Choroid plexus epithelial cell (primary cell): ENCODE measurements at places on chromosomes 1 and 21.

GRCh38 chr1:209503196-209503595 lies 80.3 kb upstream of the CAMK1G start:
- DNase-seq = no peak

- no peak for DNase-seq
These were observed 102.7 kb upstream of the CD55 start for GRCh38 chr1:207218512-207219362.

DNA sequence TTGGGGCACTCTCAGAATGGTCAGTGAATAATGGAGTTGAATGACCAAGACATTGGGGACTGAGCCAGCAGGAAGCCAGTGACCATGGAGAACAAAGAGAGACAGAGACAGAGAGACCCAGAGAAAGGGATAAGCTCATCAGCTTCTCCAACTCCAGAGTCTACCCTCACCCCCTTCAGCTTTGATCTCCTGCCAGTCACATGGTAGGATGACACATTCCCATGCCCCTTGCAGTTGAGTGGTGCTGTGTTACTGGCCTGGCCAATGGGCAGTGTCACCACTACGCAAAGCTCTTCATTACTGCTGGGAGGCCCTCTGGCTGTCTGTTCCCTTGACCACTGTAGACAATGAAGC lies 643.5 kb downstream of the AJAP1 start:
- no peak for DNase-seq

GRCh38 chr1:7659514-7659913 lies 111.6 kb upstream of the VAMP3 start:
- no peak for DNase-seq

DNA sequence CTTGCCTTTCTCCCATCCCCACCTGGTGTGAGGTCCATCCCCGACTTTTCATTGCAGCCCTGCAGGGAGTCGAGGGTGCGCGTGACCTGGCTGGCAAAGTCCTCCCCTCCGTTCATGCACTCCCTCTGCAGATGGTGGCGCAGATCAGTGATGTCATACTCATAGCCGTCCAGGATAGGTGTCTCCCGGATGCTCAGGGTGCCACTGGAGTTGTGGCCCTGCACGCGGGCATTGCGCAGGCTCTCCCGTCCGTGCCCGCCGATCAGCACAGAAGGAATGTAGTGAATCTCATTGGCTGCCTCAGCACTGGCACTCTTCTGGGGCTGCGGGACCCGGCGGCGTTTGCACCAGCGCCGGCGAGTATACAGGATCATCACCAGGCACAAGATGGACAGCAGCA lies 132.1 kb downstream of the ASTN1 start:
- no peak for DNase-seq

GRCh38 chr1:150843474-150843873 lies 32.9 kb downstream of the ARNT start:
- DNase-seq = no peak

GRCh38 chr1:156423422-156424352 lies 54.7 kb downstream of the RHBG start:
- DNase-seq = no peak

DNA sequence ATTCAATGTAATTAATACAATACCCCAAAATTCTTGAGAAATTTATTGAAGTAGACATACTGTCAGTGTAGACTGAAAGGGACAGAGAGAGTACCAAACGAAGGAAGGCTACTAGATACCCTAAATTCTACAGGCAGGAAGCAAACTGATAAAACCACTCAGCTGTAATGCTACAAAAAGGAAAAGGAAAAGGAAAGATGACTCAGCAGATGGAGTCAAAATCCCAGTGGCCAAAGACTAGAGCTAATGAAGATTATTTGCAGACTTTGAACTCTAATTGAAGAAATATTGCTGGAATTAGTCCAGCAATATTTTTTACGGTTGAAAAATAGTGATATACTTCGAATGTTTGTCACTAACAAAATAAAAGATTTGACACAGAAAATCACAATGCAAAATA lies 671.9 kb downstream of the BRINP3 start:
- DNase-seq = no peak

DNA sequence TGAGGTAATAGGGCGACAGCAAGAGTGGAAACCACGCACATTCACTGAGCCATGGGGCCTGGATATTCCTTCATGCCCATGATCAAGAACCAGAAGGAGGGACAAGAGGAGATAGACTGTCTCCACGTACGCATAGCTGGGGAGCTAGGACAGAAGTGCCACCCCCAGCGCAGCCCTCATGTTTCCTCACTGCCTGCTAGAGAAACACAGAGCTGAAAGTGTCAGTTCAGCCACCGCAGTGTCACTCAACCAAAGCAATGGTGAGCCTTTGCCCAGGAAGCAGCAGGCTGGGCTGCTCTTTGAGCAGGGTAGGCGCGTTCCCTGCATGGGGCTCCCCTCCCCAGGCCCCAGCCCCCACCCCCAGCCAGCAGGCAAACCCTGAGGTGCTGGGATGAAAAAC lies 68.5 kb downstream of the STUM start:
- DNase-seq = no peak

DNA sequence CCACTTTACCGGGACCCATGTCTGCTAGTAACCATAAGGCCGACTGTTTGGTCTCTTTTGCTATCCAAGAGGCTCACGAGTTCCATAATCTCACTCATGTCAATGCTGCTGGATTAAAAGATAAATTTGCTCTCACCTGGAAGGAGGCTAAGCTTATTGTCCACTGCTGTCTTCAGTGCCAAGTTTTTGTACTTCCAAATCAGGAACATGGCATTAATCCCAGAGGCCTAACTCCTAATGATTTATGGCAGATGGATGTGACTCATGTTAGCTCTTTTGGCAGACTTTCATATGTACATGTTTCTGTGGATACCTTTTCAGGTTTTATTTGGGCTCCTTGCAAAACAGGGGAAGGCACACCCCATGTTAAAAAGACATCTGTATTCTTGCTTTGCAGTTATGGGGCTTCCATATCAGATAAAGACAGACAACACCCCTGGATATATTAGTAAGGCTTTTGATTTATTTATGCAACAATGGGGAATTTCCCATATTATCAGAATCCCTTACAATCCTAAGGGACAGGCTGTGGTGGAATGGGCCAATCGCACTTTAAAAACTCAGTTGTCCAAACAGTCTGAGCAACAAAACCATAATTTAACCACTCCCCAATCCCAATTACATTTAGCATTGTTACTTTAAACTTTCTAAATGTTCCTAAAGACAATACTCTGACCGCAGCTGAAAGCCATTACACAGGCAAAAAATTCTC lies 162.7 kb downstream of the IER5 start:
- DNase-seq = peak; percentile 11

GRCh38 chr1:24759492-24759891 lies 14.2 kb downstream of the CLIC4 start:
- DNase-seq = peak; percentile 43

GRCh38 chr21:16310176-16310575 lies 580.4 kb downstream of the USP25 start:
- peak; percentile 77 for DNase-seq

GRCh38 chr21:34511181-34511580 lies 829 bp downstream of the KCNE1 start:
- DNase-seq = no peak

- DNase-seq = no peak
These were observed 15.2 kb downstream of the LY9 start for GRCh38 chr1:160811147-160811546.

GRCh38 chr1:158177700-158178450 lies 2.8 kb upstream of the CD1D start:
- DNase-seq = peak; percentile 70

DNA sequence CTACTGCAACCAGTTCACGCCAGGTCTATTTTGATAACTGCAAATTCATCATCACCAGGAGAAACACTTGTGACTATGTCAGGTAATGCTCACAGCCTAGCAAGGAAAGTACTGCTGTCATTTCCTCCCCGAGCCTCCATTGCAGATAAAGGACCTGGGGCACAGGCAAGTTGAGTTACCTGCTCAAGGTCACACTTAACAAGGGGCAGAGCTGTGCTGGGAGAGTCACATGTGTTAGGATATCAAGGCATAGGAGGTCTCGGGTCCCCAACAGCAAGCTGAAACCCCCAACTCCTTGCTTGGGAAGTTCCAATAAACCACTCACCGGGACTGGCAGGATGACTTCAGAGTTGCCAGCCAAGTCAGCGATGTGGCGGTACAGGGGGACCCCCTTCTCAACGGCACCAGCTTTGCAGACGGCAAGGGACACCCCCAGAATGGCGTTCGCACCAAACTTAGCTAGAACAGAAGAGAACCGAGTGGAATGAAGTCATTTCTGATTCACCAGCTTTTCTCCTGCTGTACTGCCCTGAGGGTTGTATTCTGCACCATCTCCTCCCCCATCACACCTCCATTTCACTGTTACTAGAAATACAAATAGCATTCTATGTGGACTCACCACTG lies 11.6 kb downstream of the ENO1 start:
- no peak for DNase-seq

DNA sequence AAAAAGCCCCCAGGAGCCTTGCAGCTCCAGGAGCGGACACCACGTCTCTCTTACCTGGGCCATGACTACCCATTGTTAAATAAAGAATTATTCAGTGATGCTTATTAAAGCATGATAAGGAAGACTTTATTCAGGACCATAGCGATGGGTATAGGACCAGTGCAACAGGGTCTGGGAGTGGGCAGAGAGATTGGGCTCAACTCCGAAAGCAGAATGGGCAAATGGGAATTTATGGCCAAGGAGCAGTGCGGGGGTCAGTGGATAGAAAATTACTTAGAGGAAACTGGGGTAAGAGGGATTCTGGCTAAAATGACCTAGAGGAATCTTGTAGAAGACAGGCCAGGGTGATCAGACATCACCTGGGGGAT lies 580 bp upstream of the ATP5PO start:
- no peak for DNase-seq

GRCh38 chr1:24321126-24321525 lies 2.0 kb downstream of the GRHL3 start:
- no peak for DNase-seq

GRCh38 chr1:33338440-33339211 lies 17.7 kb upstream of the A3GALT2 start:
- peak; percentile 99 for DNase-seq

DNA sequence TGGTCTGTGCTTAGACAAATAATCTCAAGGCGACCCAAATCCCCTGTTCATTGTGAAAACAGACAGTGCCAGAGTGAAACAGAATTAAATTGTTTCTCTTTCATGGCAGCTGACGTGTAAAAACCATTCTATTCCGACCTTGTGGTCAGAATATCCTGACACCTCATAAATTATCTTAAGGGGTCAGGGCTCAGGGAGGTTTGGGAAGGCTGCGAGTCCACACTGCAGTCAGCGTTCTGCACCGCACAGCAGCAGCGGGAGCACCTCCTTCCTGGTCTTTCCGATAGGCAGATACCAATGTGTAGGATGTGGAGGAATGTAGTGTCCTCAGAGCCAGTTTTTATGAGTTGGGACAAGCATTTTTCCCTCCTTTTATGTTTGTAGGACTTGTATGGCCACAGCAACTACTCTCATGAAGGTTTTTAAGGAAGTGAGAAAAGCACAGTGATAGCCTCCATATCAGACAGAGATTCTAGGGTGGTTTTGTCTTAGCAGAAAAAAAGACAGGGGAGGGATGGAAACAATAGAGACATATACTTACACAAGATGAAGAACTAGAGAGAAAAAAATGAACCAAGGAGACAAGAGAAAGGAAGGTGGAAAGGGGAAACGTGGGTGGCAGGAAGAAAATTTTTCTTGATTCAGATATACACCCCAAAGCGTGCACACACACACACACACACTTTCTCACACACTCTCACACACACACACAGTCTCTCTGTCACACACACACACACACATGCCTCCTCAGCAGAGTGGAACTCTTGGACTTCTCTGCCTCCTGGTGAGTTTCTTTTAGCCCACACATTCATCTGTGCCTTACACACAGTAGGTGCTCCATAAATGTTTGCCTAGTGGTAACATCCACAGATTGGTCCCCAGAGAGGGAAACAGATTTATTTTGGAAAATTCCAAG lies 68.6 kb downstream of the NTMT2 start:
- peak; percentile 9 for DNase-seq

- peak; percentile 63 for DNase-seq
These were observed 21.8 kb downstream of the CHD1L start for GRCh38 chr1:147264158-147264768.

DNA sequence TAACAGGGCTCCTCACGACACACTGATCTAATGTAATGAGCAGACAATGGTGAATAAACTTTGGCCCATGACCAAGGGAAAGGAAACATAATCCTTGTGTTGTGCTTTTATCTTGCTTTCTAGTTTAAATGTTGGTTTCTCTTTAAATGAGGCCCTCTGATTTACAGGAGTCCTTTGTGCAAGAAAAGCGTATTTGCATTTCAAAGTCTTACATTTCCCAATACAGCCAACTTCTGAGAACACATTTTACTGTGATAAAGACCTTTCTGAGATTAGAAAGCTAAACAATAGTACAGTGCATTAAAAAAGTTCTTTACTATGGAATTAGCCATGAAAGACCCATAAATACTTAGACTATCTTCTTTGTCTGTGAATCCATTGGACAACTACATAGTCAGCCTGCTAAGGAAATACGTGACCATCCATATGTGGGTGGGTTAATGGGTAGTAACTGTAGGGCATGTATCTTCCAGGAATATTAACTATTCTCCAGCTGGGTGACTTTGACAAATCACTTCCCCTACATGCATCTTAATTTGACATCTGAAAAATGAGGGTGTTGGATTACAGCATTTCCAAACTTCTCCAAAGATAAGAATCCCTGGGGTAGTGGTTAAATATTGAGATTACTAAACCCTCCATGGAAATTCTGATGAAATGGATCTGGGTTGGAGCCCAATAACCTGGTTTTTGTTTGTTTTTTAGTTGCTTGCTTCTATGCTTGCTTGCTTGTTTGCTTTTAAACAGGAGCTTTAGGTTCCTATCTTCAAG lies 50.3 kb upstream of the USP1 start:
- peak; percentile 39 for DNase-seq

GRCh38 chr1:93152835-93153234 lies 27.4 kb downstream of the TMED5 start:
- no peak for DNase-seq

DNA sequence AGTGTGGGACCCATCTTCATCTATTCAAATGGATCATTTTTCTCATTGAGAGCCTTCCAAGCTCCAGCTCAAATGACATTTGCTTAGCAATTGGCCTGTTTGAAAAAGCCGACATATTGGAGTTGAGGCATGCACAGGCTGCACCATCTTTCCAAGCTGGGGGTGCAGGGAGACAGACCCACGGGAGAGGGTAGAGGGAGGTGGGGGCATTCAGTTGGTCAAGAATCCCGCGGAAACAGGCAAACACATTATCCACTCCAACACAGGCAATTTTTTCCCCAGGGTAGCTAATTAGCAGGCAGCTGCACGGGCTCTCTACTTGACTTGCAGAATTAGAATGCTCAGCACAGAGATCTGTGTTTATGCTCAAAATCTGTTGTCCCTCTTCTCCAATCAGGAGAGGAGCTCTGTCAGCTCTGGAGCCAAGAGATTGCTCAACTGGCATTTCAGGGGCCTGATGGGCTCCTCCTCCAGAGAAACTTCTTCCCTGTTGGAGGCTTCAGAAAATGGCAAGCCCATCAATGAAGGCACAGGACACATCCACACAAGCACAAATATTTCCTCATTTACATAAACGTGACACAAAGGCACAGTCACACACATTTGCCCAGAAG lies 267.8 kb downstream of the FOXD2 start:
- DNase-seq = peak; percentile 60
